ENCODE measurements at places on chromosomes 1 and 21.

DNA sequence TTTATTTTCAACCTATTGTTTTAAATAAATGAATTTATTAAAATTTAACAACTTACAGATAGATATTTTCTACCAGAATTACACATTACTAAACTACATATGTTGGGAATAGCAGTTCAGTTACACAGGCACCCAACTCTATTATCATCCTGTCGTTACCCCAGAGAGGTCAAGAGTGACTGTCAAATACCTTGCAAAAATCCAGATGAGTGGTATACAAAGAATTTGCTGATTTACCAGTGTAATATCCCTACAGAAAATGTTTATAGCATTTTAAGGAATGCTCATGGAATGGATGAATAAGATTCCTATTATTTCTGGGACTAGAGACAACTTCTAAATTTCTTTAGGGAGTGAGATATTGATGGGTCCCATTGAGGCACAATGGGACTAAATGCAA lies 300.7 kb upstream of the RGS18 start:
- no peak for DNase-seq

- no peak for DNase-seq
Observed at GRCh38 chr1:112744009-112744578, 29.0 kb upstream of the PPM1J start.

- peak; percentile 33 for DNase-seq
Observed at GRCh38 chr1:115976062-115976920, at the start of gene SLC22A15. SLC22A15 (plus strand) TSS chr1:115976513; CDS start chr1:115976628, 115 bp downstream.

- no peak for DNase-seq
Observed at GRCh38 chr1:41917835-41918449, 780 bp downstream of the HIVEP3 start.

- DNase-seq: no peak
Observed at GRCh38 chr1:41282679-41283317, 40.7 kb upstream of the SCMH1 start.

- DNase-seq: no peak
Observed at GRCh38 chr1:243723050-243723449, 127.0 kb downstream of the AKT3 start.

DNA sequence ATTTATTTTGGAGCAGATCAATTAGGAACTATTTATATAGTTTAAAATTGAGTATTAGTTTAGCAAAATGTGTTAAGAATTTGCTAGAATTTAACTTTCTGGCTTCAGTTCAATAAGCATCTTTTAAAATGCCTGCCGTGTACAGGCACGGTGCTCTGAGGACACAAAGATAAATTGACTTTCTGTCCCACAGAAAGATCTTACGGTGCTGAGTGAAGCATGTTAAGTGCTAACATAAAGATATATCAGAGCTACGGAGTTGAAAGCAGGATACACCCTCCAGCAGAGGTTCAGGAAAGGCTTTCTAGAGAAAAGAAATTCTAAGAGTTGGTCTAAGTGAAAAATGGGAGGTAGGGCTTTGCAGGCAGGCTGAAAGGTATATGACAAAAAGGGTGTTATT lies 305.4 kb downstream of the GRIK1 start:
- DNase-seq: no peak

DNA sequence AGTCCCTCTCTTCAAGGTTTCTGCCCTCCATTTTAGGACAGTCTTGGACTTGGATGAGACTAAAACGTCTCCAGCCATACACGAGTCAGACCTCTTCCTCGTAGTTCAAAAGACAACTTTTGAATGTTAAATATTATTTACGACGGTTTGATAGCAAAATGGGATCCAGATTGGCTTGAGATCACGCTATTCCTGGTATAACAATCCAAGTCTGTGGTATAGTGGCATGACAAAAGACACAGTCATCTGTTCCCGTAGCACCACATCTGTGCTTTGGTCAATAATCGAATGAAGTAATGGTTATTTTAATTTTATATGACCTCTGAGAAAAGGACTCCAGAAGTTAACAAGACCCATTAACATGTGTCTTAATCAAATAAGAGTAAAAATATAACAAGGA lies 7.0 kb downstream of the PCP4 start:
- DNase-seq: no peak

DNA sequence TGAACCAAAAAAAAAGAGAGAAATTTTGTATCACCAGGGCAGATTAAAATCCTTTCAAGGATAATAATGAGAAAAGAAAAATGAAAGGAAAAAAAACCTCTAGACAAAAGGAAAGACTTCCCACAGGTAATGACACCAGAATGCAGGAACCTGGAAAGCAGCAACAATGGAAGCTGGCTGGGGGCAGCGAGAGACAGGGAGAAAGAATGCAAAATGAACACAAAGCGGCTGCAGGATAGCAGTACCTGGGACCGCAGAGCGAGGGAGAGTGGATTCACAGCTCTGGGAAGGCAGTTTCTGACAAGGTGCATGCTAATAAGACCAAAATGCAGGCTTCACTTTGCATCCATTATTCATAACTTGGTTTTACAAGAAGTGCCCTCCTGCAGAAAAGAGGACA lies 349.0 kb downstream of the SIPA1L2 start:
- peak; percentile 42 for DNase-seq

- DNase-seq: no peak
Observed at GRCh38 chr21:33950431-33951079, 35.0 kb upstream of the ATP5PO start.

- DNase-seq: no peak
Observed at GRCh38 chr1:101245246-101245927, 8.6 kb downstream of the S1PR1 start.

DNA sequence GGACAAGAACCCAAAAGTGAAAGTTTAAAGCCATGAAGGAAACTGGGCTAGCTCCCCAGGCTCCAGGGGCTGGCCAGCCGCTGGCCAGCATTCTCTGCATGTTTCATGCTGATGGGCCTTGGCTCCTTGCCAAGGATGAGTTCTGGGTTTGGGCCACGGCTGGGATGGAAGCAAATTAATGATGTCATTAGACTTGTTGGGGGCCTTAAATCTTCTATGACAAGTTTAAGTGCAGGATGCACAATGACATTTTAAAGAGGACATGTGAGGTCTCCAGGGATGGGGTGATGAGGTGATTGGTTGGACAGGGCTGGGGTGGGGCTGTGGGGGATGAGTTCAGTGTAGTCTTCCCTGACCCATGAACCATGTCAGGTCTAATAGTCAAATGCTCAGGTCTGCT lies 199.6 kb downstream of the TRABD2B start:
- no peak for DNase-seq

GRCh38 chr1:241639623-241640148 lies 483 bp downstream of the CHML start:
- DNase-seq: no peak

DNA sequence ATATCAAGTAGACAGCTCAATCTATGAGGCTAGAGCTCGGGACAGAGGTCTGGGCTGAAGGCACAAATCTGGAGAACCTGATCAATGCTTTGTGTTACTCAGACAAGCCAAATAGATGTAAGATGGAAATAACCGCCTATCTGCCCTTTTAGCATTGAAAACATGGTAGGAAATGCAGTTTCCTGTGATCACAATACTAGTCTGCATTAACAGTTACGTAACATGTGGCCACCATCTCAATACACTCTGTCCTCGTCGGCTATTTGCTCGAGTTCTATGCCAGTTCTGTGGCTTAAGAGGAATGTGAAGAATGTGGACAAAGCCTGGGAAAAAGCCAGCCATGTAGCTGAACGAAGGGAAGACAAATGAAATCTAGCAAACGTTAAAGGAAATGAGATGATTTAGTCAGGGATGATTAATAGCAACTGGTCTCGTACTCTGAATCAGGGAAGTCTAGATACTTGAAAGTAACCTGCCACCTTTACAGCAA lies 73.3 kb downstream of the HSF2BP start:
- DNase-seq: peak; percentile 71

- DNase-seq: no peak
Observed at GRCh38 chr1:15001317-15001915, 152.1 kb upstream of the TMEM51 start.

DNA sequence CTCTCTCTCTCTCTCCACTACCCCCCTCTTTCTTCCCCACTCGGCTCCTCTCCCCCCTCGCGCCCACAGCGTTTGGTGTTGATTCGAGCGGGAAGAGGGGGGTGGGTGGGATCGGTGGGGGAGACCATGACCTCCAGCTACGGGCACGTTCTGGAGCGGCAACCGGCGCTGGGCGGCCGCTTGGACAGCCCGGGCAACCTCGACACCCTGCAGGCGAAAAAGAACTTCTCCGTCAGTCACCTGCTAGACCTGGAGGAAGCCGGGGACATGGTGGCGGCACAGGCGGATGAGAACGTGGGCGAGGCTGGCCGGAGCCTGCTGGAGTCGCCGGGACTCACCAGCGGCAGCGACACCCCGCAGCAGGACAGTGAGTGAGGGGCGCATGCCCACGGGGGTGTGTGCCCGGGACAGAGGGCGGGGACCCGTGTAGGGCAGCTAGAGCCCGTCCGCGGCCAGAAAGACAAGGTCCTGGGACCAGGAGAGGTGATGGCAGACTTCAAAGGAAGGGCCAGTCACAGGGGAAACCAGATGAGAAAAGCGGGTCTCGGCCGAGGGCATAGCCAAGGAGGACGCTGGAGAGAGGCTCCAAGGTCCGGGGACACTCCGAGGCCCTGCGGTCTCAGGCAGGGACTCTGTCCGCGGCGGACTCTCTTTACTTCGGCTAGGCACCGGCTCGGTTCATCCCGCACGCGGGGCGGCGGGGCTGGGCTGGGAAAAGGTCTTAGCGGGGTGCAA lies at the start of gene PRRX1:
Gene PRRX1, plus strand, starts transcription at position 39 of the 735 bp plus-strand sequence. Its CDS starts 88 bp downstream, at position 127.
- DNase-seq: no peak

DNA sequence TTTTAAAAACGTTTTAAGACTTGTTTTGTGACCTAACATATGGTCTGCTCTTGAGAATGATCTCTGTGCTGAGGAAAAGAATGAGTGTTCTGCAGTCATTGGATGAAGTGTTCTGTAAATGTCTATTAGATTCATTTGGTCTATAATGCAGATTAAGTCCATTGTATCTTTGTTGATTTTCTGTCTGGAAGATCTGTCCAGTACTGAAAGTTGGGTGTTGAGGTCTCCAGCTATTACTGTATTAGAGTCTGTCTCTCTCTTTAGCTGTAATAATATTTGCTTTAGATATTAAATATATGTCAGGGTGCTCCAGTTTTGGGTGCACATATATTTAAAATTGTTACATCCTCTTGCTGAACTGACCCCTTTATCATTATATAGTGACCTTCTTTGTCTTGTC lies 43.2 kb downstream of the CELF3 start:
- DNase-seq: no peak

GRCh38 chr1:184322253-184322652 lies 64.6 kb upstream of the C1orf21 start:
- no peak for DNase-seq

- DNase-seq: no peak
Observed at GRCh38 chr1:67190942-67191341, 24.7 kb downstream of the IL23R start.

DNA sequence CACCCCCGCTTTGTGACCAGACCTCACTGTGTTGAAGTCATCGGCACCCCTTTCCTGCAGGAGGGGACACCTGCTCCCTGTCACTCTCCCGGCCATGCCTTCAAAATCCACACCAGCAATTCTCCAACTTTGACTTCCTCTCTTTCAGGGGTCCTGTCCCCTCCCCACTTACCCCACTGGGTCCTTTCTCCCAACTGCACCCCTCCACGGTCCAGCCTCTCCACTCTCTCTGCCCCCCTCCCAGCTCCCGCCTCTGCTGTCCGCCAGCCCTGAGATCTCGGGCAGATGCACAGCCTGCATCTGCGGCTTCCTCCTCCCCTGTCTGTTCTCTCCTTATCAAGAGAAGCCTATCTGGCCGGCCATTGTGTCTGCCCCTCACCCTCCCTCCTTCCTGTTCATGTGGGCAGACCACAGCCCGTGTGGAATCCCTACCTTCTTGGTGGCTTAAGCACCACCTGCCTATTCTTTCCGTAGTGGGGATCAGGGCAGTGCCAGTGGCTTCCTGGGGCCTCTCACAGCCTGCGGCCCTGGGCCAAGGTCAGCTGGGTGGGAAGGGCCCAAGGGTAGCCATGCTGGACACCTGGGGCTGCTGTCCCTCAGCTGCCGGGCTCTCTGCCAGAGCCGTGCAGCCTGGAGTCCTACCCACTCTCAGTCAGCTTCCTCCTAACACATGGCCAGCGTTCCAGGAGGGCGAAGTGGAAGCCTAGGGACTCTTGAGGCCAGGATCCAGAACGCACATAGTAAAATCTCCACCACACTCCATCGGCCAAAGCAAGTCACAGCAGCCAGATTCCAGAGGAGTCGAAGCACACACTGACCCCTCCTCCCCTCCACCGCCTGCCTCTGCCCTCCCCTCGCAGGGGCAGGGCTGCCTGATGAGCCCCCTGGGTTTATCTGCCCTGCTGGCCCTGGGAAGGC lies 5.1 kb upstream of the HES4 start:
- no peak for DNase-seq

Measured in iPS DF 19.7 (cell line).